WTC11 (cell line): ENCODE measurements at places on chromosomes 13 and 19.

- DNase-seq: no peak
Measured at GRCh38 chr13:96844195-96844594, 150.1 kb downstream of the OXGR1 start.

- no peak for DNase-seq
Measured at GRCh38 chr13:60590800-60591747, 194.1 kb downstream of the TDRD3 start.

GRCh38 chr19:15671891-15672579 lies 852 bp upstream of the CYP4F12 start:
- DNase-seq: no peak

GRCh38 chr13:39893808-39894207 lies 238.3 kb downstream of the COG6 start:
- no peak for DNase-seq

DNA sequence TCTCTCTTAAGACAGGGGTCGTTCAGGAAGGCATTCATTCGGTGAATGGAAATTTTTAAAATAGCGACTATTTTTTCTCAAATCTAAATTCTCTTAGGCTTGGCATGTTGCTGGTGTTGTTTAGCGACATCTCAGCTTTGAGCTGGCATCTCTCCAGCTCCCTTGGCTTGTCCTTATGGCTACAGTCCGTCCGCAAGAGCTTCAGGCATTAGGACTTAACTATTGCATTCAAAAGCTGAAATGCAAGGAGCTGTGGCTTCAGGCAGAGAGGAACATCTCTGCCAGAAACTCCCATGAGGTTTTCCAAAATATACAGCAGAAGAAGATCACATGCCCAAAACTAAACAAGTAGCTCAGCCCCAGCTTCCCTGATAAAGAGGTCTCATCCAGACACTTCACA lies 578.5 kb downstream of the EFNB2 start:
- DNase-seq: no peak

DNA sequence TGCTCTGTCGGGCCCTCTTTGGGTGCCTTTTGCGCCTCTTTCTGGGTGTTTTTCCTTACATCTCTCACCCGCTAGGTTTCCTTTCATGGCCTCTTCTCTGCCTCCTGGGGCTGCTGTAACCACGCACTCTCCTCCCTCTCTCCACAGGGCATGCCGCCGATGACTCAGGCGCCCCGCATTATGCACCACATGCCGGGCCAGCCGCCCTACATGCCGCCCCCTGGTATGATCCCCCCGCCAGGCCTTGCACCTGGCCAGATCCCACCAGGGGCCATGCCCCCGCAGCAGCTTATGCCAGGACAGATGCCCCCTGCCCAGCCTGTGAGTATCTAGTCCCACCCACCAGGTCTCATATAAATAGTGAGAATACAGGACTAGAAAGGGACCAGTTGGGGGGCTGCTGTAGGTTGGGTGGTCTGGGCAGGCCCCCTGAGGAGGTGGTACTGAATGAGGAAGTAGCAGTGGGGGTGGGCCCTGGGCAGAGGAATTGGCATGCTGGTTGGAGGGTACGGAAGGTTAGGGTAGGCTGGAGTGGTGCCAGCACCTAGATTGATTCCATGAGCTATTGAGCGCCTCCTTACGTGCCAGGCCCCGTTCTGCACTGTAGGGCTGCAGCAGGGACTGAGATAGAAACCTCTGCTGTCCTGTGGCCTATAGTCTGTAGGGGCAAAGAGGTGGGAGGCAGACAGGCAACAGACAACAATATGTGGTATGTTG lies 11.9 kb downstream of the SNRPA start:
- no peak for DNase-seq

DNA sequence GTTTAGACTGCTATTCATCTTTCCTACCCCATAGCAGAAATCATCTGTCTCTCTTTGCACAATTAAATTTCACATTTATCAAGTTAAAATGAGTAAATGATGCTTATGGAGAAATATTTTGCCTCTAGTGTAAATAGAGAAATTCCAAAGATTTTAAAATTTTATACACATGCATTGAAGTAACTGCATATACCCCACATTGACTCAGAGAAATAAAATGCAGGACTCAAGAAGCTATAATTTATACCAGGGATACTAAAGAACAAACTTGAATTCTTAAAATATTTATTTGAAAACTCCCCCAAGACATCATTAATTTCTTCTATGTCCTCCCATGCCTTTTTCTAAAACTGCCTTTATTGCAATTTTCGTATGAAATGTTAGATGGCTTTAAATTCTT lies 165.8 kb downstream of the DIAPH3 start:
- no peak for DNase-seq

- DNase-seq: no peak
Measured at GRCh38 chr19:49231389-49231788, 73.8 kb downstream of the TRPM4 start.

GRCh38 chr19:29810504-29810871 lies 1.3 kb upstream of the CCNE1 start:
- no peak for DNase-seq
